NCI-H1930 (cell line): ENCODE measurements at places on chromosomes 6 and 20.

- DNase-seq = no peak
Measured at GRCh38 chr6:109448615-109449014, 7.0 kb downstream of the MICAL1 start.

GRCh38 chr6:94902974-94903628 lies 674.2 kb upstream of the MANEA start:
- no peak for DNase-seq

DNA sequence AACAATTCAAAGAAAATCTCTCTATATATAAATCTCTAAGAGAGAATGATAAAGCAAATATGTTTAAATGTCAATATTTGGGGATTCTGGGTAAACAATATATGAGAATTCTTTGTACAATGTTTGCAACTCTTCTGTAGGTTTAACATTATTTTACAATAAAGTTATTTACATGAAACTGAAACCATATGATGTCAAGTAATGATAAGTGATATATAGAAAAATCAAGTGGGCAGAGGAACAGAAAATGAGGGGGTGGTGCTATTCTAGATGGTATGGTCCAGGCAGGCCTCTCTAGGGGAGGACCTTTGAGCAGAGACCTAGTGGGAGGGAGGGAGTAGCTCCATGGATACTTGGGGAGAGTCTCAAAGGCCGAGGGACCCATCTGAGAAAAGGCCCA lies 16.4 kb upstream of the SCRT2 start:
- DNase-seq = no peak

DNA sequence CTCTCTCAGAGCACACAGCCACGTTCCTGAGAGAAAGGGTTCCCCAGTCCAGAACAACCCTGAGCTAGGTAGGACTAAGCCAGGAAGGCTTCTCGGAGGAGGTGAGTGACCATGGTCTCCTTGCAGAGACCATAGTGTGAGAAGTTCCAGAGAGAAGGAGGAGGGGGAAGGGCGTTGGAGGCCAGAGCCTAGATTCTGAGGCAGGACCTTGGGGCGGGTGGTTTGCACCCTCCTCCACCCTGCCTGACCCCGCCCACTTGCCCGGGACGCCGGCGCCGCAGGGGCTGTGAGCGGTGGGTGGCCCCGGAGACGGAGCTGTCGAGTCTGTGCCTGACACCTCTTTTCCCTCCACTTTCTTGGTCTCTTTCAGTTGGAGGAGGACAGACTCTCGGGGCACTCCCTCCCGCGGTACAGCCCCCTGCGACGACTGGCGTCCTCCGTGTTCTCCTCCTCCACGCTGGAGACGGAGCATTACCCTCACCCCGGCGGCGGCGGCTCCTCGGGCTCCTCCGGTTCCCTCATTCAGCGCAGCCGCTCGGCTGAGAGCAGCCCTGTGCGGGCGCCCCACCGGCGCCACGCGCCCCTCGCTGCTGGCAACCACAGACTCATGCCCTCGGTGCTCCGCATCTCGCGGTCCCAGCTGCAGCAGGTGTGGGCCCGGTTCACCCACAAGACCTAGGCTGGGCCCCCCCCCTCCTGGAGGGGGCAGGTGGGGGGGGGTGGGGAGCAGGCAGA lies 26.2 kb downstream of the TTBK1 start:
- DNase-seq = no peak

DNA sequence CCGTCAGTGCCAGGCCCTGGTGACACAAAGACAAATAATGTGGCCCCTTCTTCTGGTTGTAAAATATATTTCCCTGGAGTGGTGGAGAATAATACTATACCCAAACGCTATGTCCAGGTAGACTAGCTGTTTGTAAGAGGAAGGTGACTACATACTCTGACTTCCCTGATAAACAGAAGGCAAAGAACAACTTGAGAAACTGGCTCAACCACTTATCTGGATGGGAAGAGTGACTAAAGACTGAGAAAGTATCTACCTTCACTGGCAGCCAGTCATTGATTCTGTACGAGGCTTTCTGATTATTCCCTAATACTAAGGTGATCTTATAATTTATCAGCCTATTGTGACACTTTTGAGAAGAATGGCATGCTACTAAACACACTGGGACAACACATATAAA lies 569.7 kb downstream of the EPHA7 start:
- no peak for DNase-seq

DNA sequence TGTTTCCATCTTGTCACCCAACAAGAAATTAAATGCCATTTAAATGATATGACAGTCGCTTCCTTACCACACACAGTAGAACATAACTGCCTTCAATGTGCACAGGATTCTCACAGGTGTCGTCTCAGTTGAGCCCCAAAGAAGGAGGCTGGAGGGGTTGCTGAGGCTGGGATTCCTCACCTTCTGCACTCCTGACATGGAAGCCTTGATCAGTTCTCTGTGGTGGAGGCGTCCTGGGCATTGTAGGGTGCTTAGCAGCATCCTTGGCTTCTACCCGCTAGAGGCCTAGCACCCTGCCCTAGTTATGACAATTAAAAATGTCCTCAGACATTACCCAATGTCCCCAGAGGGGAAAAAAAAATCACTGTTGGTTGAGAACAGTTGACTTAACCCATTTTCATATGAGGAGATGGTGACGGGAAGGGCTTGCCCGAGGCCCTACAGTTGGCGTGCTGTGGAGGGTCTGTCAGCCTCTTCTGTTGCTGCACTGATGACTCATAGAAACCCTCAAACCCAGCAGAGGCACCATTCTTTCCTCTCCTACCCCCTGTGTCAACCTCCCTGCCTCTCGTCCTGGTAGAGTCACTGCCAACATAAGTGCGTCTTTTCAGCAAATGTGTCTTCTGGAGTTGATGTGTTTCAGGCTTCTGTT lies 19.3 kb upstream of the ZNF831 start:
- DNase-seq = no peak

DNA sequence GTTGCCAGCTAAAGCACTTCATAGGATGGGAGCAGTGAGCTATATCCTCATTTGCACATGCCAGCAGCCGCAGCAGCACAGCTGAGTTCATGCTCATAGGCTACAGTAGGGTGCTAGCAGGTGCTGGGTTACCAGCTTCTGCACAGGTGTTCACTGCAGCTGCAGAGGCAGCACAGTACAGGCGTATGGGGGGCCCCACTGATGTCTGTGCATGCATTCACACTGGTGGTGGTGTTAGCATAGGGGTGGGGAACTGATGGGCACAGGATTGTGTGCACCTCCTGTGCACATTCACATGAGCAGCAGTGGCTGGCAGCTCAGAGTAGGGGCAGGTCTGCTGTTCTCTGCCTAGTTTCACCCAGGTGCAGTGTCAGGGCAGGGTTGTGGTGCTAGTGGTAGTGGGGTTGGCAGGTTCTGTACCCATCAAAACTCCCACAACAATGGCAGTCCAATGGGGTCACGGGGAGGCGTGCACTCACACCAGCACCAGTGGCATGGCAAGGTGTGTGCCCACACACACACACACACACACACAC lies 58.9 kb upstream of the IRAK1BP1 start:
- no peak for DNase-seq

- no peak for DNase-seq
Measured at GRCh38 chr6:150409576-150410066, 40.8 kb downstream of the IYD start.

DNA sequence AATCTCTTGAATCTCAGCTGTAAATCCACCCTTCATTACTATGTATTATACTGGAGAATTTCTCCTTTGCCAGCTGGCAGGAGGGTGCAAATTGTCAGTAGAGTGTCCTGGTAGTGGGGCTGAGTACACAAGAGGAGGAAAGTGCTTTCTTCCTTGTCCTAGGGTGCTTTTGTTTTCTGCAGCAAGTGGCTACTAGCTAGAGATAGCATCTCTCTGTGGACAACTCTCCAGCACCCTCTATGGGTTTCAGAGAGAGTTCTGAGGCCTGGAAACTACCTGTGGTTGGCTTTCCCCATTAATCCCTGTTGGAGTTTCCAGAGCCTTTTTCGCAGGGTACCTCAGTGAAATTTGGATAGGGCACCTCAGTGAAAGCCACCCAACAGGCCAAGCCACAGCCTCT lies 422.5 kb upstream of the RGS17 start:
- DNase-seq = no peak

- DNase-seq = no peak
Measured at GRCh38 chr6:1536526-1537429, 72.9 kb upstream of the FOXC1 start.

- DNase-seq = no peak
Measured at GRCh38 chr6:123769431-123769830, 34.2 kb upstream of the NKAIN2 start.

GRCh38 chr6:87905101-87905641 lies 142.5 kb upstream of the SPACA1 start:
- no peak for DNase-seq

DNA sequence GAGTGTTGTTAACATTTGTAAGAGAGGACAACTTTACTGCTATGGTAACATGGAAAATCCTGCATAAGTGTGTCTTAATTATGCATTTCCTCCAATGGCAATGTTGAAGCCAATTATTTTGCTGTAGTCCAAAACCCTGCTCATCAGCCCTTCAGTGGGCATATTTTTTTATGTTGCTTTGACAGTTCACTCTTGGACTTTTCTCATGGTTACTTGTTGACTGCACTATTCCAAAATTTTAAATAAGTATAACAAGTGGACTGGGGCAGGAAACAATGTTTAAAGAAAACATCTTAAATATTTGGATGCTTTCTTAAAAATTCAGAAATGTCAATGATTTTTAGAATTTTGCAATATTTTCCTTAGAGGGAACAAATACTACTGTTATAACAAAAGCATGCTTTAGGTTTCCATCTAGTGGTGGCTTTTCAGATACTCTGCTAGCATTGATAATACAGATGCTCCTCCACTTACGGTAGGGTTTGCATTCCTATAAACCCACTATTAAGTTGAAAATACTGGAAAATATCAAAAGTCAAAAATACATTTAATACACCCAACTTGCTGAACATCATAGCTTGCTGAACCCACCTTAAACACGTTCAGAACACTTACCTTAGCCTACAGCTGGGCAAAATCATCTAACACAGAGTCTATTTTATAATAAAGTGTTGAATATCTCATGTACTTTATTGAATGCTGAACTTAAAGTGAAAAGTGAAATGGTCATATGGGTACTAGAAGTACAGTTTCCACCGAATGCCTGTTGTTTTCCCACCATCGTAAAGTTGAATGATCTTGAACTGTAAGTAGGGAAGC lies 86.4 kb downstream of the ADGRG6 start:
- no peak for DNase-seq
